ENCODE measurements at places on chromosomes 6 and 20.

- DNase-seq, result no peak
Observed at GRCh38 chr20:32806356-32806755, 13.4 kb upstream of the MAPRE1 start.

GRCh38 chr6:43899830-43900229, 129.8 kb downstream of the VEGFA start:
- no peak for DNase-seq

DNA sequence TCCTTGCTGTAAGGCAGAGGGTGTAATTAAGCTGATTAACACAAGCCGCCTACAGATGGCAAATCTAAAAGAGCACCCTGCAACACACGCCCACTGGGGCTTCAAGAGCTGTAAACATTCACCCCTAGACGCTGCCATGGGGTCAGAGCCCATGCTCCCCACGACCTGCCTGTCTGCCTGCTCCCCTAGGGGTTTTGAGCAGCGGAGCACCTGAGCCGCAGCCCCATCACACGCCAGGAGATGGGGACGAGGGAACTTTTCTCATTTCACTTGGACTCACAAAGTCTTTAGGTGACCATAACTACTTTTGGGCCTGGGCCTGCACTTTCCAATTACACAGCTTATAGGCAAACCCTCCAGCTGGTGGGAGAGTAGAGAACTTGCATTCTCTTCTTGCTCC, 99.0 kb upstream of the SOX4 start:
- DNase-seq, result no peak

GRCh38 chr20:1576641-1577040, 19.1 kb upstream of the SIRPD start:
- no peak for DNase-seq

- no peak for DNase-seq
Observed at GRCh38 chr6:85421181-85421580, 28.7 kb upstream of the NT5E start.

DNA sequence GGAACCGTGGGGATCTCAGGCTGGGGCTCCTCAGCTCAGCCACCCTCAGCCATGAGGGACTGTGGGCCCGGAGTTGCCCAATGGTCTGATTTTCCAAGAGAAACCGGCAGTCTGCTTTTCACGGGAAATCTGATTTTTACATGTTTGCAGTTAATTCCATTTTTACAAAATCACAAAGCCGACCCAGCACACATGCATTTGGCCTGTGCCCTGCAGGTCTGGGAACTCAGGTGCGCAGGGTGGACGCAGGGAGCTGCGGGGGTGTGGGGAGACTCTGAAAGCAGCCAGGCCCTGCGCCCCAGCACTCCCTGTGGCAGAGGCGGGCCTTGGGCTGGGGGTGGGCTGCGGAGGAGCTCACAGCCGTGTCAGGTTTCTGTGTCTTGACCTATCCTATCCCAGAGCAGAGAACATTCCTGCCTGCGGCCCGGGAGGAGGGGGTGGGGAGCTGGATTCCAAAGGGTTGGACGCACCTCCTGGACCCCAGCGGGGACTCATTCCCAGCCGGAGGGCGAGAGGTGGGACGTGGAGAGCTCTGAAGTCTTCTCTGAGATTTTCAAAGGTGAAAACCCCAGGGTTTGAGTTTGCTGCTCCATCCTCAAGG, 60.6 kb downstream of the ADNP start:
- DNase-seq, result no peak

DNA sequence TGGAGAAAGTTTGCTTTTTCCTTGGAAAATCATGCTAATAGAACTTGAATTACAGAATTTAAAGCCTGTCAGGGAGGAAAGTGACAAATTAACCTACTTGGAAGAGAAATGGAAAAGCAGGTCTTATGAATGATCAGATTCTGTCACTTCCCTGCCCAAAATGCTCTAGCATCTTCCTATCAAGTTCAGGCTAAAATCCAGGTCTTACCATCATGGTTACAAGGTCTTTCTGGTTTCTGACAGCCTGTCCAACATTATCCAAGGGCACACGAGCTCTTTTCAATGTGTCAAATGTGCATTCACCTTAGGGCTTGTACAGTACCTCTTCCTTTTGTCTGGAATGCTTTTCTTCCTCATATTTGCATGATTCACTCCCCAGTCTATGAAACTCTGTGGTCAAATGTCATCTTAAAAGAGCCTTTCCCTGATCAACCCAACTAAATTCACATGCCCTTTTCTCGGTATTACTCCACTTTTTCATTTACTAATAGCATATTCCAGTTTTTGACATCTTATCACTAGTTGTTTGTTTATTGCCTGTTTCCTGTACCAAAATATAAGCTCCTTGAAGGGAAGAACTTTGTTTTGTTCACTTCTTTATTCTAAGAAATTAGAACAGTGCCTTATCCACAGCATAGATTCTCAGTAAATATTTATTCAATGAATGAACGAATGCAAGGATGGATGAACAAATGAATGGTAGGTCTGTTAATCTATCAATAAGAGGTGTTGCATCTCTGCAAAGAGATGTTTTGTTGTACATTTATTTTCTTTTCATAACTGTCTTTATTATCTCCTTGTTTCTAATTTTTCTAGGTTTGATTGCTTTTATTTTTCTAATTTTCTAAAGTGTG, 139.5 kb downstream of the BCAS1 start:
- DNase-seq, result no peak

DNA sequence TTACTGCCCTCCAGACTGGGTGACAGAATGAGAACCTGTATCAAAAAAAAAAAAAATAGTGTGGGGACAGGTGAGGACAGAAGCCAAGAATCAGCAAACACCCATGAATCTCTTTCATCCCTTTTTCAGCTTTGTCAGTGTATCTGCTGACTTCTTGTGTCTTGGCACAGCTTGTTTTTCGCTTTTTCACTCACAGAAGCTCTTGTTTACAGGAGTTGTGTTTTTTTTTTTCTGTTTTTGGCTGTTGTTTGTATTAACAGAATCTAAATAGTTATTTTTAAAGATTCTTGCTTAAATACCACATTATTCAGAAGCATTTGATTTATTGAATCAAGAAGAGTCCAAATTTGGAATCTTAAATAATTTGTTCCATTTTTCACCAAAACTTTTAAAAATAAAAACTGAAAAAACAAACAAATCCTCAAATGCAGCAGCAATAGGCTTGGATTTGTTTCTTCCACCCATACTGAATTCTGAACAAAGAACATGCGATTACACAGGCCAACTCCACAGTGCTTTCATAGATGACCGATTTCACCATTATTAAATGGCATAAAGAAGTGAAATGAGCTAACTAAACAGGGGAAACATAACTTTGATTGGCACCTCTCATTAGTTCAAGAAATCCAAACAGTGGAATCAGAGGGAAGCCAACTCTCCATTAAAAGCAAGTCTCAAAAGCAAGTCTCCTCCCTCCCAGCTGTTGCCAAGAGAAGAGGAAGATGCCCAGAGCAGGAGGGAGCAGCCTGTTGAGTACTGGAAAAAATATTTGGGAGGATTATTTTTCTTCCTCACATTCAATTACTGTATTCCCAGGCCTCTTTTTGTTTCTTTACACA, 27.2 kb upstream of the GPR63 start:
- DNase-seq, result no peak

DNA sequence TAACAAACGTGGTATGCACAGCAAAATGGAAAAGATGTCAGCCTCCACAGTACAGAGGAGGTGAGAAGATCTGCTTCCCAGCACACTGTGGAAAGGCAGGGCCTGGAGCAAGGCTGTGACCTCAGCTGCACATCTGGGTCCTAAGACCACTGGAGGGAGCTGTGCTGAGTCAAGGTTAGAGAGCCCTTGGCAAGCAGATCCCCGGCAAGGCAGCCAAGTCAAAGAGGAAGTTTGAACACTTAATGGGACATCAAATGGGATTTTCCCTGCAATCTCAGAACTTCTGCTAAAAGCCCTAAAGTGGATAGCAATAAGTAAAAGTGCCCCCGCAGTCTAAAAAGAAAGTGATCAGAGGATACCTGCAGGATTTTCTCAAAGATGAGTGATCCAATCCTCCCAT, 39.5 kb downstream of the UNC5CL start:
- peak; percentile 20 for DNase-seq

DNA sequence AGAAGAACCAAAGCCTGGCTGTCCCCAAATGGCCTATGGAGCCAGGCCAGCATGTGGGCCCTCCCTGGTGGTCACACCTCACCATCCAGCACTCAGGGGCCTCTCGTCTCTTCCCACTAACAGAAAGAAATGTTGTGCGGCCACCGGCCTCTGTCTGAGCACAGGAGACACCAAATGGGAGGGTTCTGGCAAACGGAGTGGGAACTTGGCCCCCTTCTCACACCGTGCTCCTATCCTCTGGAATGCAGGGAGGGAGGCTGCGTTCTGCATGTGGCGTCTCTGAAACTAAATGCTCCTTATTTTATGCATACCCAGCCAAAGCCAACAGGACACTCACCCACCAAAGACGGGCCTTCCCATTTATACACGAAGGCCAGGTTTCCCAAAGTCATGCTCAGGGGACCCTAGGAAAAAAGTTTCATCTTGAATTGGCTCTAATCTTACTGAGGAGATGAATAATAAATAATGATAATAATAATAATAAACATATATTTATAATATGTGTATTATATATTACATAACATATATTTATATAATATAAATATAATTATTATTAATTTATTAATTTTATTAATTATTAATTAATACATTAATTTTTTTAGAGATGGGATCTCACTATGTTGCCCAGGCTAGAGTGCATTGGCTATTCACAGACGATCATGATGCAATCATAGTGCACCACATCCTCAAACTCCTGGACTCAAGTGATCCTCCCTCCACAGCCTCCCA, 102.4 kb downstream of the FOXF2 start:
- DNase-seq, result no peak

- no peak for DNase-seq
Observed at GRCh38 chr6:99608059-99608885, 1.6 kb downstream of the PRDM13 start.

- DNase-seq, result no peak
Observed at GRCh38 chr6:14540276-14540675, 422.7 kb downstream of the CD83 start.

DNA sequence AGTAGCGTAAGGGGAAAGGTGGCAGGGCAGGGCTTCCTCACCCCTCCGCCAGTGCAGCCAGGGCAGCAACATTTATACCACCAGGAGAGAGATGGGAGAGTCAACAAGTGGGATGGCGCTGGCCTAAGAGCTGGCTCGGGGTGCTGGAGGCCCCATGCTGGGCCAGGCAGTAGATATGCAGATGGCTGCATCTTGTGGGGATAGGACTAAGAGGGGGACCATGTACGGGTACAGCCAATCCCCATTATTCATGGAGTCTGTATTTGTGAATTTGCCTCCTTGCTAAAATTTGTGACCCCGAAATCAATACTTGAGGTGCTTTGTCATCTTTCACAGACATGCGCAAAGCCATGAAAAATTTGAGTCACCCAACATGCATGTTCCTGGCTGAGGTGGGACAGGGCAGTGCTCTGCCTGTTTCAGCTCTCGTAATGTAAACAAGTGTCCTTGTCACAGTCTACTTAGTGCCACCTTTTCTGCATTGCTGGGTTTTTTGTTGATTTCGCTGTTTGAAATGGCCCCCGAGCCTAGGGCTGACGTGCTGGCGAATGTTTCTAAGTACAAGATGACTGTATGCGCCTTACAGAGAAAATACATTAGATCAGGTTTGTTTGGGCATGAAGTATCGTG, 27.5 kb upstream of the TAF8 start:
- DNase-seq, result no peak

Measured in CD4-positive, alpha-beta T cell treated with Interleukin-17A for 1 hour (primary cell).